CD4-positive, CD25-positive, alpha-beta regulatory T cell (primary cell): ENCODE measurements at places on chromosomes 11 and 22. TPM values are rescaled to one million over a fixed set of nuclear protein-coding genes. Genes with fewer than 3 reads are reported as not detected.

The GUCY1A2 gene
- not detected for polyA plus RNA-seq

- no peaks in the 10 kb centered on the region for H3K27me3 ChIP-seq
- no peaks in the 10 kb centered on the region for H3K4me1 ChIP-seq
- no peak overlapping the region for H3K4me3 ChIP-seq
Observed at GRCh38 chr11:20865161-20865560, 195.8 kb downstream of the NELL1 start.

DNA sequence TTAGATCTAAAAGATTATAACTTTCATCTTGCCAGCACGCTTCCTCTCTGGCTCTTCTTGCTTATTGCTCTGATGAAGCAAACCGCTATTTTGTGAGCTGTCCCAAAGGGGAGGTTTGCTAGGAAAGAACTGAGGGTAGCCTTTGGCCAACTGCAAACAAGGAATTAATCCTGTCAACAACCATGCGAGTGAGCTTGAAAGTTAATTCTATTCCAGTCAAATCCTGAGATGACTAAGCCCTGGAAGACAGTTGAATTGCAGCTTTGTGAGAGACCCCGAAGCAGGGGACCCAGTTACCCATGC lies 10.3 kb upstream of the RNF141 start:
- no peak for DNase-seq
- no peak overlapping the region for H3K27ac ChIP-seq
- H3K27me3 ChIP-seq = peaks cover 7% of the 10 kb centered on the region
- H3K4me3 ChIP-seq = no peak overlapping the region
- H3K36me3 ChIP-seq = no peaks in the 10 kb centered on the region

DNA sequence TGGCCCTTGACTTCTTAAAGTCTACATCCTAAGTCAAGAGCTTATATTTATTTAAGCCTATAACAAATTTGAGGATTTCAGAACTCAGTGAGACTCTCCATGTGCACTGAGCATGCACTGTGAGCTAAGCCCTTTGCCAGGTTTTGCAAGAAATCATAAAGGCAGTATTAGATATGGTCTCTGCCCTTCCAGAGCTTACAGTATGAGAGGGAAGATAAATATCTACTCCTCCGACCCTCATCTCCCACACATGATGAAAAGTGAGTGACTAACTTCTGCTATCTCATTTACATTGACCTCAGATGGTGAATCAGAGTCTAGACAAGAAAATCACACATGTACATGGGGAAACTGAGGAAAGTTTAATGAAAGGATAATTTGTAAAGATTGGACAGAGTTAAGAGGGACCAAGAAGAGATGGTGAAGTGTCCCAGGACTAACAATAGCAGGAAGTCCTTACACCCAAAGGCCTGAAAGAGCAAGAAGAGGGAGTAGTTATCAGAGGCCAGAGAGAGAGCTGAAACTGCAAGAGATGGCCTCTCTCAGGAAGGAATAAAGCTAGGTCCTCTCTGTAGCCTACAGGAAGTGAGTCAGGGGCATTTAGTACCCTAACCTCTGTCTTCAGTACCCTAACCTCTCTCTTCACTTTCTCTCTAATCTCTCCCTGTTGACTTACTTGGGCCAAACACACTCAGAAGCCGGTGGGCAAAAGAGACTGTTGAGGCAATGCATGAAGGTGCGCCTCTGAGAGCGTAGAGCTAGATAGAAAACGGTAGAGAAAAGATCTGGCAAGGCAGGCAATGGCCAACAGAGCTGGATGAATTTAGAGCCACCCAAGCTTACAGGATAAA lies 23.0 kb upstream of the BLID start:
- no peaks in the 10 kb centered on the region for H3K4me1 ChIP-seq
- H3K36me3 ChIP-seq = no peaks in the 10 kb centered on the region
- DNase-seq = no peak
- no peaks in the 10 kb centered on the region for H3K27me3 ChIP-seq
- no peak overlapping the region for H3K4me3 ChIP-seq

The CCDC87 gene
- not detected for polyA plus RNA-seq

DNA sequence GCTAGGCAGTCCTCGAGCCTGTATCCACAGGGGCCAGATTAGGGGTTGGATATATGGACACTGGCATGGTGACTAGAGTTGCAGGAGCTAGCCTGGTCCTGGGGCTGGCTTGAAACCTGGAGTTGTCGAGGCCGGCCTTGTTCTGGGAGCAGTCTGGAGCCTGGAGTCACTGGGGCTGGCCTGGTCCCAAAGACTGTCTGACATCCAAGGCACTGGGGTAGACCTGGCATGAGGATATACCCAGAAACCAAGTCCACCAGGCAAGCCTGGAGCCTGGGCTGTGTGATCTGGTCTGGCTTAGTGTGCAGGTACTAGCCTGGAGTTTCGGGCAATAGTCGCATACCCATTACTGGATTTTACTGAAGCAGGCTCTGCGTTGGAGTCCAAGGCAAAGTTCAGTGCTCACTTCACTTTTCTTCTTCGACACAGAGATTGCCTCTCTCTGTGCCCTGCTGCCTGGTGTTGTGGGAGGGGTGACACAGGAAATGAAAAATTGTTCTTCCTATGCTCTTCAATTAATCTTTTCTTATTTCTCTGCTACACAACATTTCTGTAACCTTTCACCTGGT lies 4.3 kb upstream of the GLYATL1 start:
- DNase-seq = no peak
- H3K27me3 ChIP-seq = peaks cover 3% of the 10 kb centered on the region
- H3K4me3 ChIP-seq = no peak overlapping the region
- no peak overlapping the region for H3K27ac ChIP-seq
- H3K36me3 ChIP-seq = no peaks in the 10 kb centered on the region

The RFPL3 gene
- polyA plus RNA-seq = not detected

The FAM111B gene
- polyA plus RNA-seq = 2.3 TPM

GRCh38 chr22:17201285-17201945 lies 17.8 kb downstream of the ADA2 start:
- DNase-seq = no peak
- no peak overlapping the region for H3K4me3 ChIP-seq
- H3K36me3 ChIP-seq = peaks cover 46% of the 10 kb centered on the region
- no peaks in the 10 kb centered on the region for H3K27me3 ChIP-seq

The SLC22A25 gene
- not detected for polyA plus RNA-seq

GRCh38 chr22:30876915-30877553 lies 91.5 kb downstream of the MORC2 start:
- H3K27ac ChIP-seq = no peak overlapping the region
- H3K27me3 ChIP-seq = no peaks in the 10 kb centered on the region
- no peaks in the 10 kb centered on the region for H3K36me3 ChIP-seq
- no peak for DNase-seq

GRCh38 chr11:78214331-78215194 lies 25.8 kb downstream of the USP35 start:
- peaks cover 21% of the 10 kb centered on the region for H3K36me3 ChIP-seq
- H3K4me3 ChIP-seq = no peak overlapping the region
- no peaks in the 10 kb centered on the region for H3K4me1 ChIP-seq
- no peaks in the 10 kb centered on the region for H3K27me3 ChIP-seq

The TPBGL gene
- polyA plus RNA-seq = 0.11 TPM

The OR10D3 gene
- polyA plus RNA-seq = not detected

- no peak overlapping the region for H3K4me3 ChIP-seq
- no peak for DNase-seq
- H3K36me3 ChIP-seq = no peaks in the 10 kb centered on the region
- no peaks in the 10 kb centered on the region for H3K4me1 ChIP-seq
Observed at GRCh38 chr11:12794576-12795230, 120.5 kb downstream of the TEAD1 start.

DNA sequence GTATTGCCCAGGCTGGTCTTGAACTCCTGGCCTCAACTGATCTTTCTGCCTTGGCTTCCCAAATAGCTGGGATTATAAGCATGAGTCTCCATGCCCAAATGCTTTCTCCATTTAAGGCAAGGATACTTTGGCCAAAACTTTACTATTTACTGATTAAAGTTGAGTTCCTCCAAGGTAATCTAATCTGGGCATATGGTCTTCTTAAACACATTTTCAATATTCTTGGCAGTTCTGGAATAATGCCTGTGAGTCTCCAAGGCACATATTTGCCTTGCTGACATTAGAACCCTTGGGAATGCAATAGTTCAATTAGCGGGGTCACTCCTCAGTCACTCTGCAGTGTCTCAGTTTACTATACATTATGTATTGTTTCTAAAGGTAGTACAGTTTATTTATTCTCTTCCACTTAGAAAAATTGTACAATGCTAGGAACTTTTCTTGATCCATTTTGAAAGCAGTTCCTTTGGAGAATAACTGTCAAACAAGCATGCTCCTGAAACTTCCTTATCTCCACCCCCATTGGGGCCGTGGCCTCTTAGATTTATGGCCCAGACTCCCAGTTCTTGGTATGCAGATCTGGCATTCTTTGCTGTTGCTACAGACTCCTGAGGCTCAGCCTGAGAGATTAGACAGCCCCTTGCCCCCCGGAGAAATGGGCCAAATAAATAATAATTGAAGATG lies 13.1 kb upstream of the RAB38 start:
- H3K4me1 ChIP-seq = no peaks in the 10 kb centered on the region
- no peak overlapping the region for H3K4me3 ChIP-seq
- no peaks in the 10 kb centered on the region for H3K36me3 ChIP-seq
- no peak for DNase-seq

DNA sequence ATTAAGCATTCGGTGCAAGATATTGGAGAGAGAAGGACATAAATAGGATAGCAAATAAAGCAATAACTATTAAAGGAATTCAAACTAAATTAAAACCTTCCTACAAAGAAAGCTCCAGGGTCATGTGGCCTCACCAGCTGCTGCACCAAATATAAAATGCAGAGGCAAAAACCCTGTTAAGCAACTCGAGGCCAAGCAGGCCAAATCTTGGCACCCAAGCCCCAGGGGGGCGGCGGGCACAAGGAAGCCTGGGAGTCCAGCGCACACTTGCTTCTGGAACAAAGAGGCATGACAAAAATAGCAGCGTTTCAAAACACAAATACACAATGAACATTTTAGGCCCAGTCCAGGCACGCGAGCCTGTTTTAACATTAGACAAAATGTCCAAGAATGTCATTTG lies 20.8 kb downstream of the KRTAP5-6 start:
- no peaks in the 10 kb centered on the region for H3K4me1 ChIP-seq
- DNase-seq = no peak
- H3K4me3 ChIP-seq = no peak overlapping the region

The HSPB2 gene
- polyA plus RNA-seq = not detected

The ZNF215 gene
- not detected for polyA plus RNA-seq

DNA sequence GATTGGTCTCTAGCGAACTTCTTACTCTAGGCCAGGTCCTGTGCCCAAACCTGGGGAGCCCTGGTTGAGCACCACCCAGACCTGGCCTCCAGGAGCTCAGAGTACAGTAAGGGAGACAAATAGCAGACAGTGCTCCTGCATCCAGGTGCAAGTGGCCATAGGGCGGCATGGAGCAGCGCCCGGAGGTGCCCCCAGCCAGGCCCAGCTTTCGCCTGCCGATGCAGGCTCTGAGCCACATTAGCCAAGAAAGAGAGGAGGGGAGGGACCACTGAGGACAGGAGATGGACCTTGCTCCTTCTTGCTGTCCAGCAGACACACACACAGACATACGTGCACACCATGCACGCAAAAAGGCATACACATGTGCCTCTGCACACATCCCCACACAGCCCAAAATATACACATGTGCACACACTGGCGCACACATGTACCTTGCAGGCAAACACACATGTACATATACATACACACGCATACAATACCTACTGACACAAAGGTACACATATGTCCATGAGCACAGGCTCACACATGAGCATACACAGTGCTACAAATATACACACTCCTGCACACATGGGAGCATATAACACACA lies 68.7 kb upstream of the FGF3 start:
- H3K27me3 ChIP-seq = no peaks in the 10 kb centered on the region
- no peak overlapping the region for H3K4me3 ChIP-seq
- no peaks in the 10 kb centered on the region for H3K36me3 ChIP-seq
- H3K4me1 ChIP-seq = no peaks in the 10 kb centered on the region
- DNase-seq = no peak

The GPHA2 gene
- polyA plus RNA-seq = not detected

DNA sequence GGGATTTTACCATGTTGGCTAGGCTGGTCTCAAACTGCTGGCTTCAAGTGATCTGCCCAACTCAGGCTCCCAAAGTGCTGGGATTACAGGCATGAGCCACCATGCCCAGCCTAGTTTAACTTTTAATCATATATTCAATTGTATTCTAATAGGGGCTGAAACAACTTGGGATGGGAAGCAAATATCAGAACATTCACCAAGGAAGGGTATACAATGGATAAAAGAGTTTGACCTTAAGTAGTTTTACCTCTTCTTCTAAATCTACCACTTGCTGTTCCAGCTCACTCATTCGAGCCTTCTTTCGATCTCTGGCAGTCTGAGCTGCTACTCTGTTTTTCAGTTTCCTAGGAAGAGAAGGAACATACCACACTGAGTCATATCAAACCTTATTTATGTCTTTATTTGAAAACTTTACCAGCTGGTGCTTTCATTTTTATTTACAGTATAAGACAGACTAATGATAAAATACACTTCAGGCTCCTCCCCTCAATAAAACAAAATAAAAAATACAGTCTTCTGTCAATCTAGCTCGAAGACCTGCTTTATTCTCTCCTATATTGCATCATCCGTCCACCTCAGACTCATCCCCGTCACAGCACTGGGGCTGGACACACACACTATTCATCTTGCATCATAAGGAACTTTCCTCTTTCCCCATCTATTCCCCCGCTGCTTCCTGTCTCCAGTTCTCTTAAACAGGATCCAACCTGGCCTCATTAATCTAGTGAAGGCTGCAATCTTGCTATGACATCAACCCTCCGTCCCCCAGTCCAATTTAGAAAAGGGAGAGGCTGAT lies 1.4 kb downstream of the XBP1 start:
- peaks cover 30% of the 10 kb centered on the region for H3K36me3 ChIP-seq
- no peak for DNase-seq
- peaks cover 49% of the 10 kb centered on the region for H3K4me1 ChIP-seq
- H3K4me3 ChIP-seq = peak overlapping the region; percentile 96
- no peaks in the 10 kb centered on the region for H3K27me3 ChIP-seq

The PACSIN3 gene
- not detected for polyA plus RNA-seq

The DAGLA gene
- polyA plus RNA-seq = not detected

The TSPAN32 gene
- 19.1 TPM for polyA plus RNA-seq

The WBP2NL gene
- 0.52 TPM for polyA plus RNA-seq

GRCh38 chr11:72672597-72673238 lies 1.5 kb downstream of the PDE2A start:
- no peak overlapping the region for H3K27ac ChIP-seq
- H3K36me3 ChIP-seq = no peaks in the 10 kb centered on the region
- H3K4me1 ChIP-seq = peaks cover 14% of the 10 kb centered on the region
- H3K27me3 ChIP-seq = peaks cover 38% of the 10 kb centered on the region
- no peak for DNase-seq

The UBE2L6 gene
- 348 TPM for polyA plus RNA-seq

The INS gene
- not detected for polyA plus RNA-seq

- no peak for DNase-seq
- no peaks in the 10 kb centered on the region for H3K36me3 ChIP-seq
- no peak overlapping the region for H3K4me3 ChIP-seq
- H3K27ac ChIP-seq = no peak overlapping the region
Observed at GRCh38 chr22:43428005-43428485, 16.2 kb downstream of the MPPED1 start.

DNA sequence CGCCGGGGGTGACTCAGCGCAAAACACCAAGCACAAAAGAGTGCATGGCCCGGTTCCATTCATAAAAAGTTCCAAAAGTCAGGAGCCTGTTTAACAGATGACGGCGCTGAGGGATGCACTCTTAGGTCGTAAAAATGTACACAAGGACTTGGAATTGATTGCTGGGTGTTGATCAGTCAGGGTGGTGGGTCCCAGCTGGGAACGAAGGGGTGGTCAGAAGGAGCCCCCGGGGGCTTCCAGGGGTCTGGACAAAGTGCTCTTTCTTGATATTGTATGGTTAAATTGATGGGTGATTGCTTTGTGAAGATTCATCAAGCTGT lies 20.7 kb downstream of the IFITM10 start:
- no peak for DNase-seq
- H3K4me1 ChIP-seq = peaks cover 9% of the 10 kb centered on the region
- H3K27me3 ChIP-seq = peaks cover 11% of the 10 kb centered on the region
- H3K27ac ChIP-seq = no peak overlapping the region
- no peaks in the 10 kb centered on the region for H3K36me3 ChIP-seq

The MYO7A gene
- polyA plus RNA-seq = 0.22 TPM
